ENCODE measurements at places on chromosomes 11 and 22.

- DNase-seq = no peak
Observed at GRCh38 chr11:72475381-72475780, 41.0 kb upstream of the CLPB start.

GRCh38 chr11:93225662-93226061, 27.9 kb upstream of the SLC36A4 start:
- DNase-seq = peak; percentile 61

DNA sequence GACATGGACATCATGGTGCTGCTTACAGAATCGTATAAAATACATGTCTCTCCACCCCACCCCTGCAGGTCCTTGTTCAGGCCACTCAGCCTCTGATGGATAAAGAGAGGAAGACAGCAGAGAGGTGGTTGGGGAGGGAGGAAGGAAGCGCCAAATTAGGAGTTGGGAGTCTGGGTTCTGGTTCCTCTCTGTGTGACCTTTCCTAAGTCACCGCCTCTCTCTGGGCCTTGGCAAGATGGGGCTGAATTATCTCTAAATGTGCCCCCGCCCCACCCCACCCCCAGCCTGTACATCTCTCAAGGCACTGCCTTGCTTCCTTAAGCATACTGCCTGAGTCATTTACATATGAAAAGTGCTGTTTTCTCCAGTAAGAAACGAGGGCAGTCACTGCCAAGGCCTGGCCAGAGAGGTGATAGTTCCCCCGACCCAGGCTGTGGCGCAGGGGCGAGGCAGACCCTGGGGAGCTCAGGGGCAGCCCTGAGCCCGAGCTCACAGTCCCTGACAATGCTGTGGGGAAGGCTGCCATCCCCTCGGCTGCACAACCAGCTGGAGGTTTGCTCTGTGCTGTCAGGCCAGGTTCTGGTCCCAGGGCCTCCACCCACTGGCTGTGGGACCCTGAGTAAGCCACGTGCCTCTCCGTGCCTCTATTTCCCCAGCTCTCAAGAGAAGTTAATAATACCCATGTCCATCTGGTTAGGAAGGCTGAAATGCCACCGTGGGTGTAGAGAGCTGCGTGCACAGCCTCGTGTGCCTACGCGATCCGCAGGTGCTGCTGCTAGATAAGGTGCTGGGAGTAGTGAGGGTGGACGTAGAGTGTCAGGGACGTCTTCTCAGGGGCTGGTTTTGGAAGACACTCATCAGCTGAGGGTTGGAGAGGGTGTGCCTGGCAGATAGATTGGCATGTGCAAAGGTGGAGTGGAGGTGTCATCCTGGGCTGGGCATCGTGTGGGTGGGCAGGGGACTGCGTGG, 55.3 kb downstream of the CACNA1I start:
- DNase-seq = no peak

DNA sequence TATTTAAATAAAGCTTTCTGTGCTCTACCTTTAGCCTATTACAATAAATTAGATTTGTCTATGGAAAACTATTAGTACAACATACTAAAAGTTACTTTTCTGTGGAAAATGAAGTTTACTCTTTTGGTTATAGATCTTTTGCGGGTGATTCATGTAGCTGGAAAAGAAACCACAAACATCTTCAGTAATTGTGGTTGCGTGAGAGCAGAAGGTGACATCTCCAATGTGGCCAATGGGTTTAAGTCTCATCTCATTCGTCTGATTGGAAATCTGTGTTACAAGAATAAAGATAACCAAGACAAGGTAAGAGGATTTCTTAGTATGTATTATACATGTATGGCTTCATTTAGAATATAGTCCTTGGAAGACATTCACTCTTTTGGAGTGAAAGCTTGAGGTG, 68.6 kb downstream of the ATXN10 start:
- DNase-seq = no peak

GRCh38 chr11:133830931-133831907, 14.1 kb downstream of the SPATA19 start:
- DNase-seq = no peak

DNA sequence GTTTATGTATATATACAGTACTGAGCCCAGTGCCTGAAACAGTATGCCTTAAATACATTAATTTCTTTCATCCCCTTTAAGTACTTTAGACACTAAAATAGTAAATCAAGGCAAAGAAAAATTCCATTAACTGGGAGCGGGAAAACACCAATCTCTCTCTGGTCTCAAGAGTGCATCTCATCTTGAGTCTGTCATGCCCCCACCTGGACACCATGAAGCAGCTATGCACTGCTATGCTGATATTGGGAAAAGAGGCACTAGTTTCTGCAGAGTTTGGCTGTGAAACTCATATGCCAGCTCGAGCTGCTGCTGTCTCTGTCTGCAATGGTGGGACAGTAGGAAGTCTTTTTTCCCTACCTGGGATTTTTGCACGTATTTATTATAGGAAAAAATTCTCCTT, 754.4 kb upstream of the RAG2 start:
- DNase-seq = no peak

DNA sequence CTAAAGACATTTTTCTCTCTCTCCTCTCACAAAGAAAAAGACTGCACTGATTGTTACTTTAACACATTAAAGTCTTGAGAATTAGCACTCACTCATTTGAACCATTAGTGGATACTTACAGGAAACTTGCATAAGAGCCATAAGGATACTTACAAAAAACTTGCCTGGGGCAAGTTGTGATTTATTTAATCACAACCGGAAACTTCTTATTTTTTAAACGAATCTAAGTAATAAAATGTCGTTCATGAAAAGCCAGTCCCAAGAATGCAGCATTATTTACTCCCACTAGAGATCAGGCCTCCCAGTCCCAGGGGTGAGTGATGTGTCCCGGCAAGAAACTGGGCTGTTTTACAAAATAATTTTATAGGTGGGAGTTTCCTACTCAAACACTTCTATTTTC, 59.3 kb upstream of the TTC12 start:
- no peak for DNase-seq

- no peak for DNase-seq
Observed at GRCh38 chr11:98561252-98561651, 459.5 kb upstream of the CNTN5 start.

DNA sequence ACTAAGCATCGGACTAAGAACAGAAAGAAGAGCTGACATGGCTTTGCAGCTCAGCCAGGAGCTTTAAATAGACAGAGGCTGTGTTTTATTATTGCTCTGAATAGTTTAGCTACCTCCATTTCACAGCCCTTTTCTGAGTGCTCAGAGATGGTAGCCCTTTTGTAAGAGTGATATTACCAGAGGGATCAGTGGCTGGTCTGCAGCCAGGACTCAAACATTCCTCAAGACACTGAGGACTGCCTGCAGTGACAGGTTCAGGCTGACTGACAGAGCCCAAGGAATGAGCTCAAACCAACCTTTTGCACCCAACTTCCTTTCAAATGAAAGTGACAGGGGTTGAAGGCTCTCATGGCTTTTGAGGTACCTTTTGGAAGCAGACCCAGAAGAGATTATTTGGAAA, 189.0 kb downstream of the DDX10 start:
- DNase-seq = no peak

DNA sequence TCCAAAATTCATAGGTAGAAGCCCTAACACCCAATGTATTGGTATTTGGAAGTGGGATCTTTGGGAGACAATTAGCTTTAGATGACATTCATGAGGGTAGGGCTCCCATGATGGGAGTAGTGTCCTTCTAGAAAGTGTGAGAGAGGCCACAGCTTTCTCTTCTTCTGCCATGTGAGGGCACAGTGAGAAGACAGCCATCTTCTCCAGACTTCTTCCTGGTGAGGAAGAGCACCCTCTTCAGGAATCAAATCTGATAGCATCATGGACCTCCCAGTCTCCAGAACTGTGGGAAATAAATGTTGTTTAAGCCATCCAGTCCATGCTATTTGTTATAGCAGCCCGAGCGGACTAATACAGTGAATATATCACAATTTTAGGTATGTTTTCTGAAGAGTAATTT, 96.9 kb downstream of the CNTN5 start:
- no peak for DNase-seq

GRCh38 chr22:50165436-50166123, 5.0 kb upstream of the PANX2 start:
- no peak for DNase-seq

DNA sequence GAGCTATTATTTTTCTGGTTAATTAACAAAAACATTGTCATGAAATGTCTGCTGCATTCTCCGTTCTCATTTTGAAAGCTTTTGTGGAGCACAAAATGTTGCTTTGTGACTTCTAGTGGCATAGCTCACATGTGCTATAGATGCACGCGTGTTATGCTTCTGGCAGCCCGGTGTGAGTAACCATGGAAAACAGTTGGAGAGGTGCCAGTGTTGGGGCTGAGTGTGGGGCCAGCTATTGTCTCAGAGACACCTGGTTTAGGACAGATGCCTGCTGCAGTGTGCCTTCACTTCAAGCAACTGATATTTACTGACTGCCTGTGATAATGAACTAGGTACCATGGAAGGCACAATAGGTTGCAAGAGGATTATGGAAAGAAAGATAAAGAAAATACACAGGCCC, 760.6 kb downstream of the NTM start:
- no peak for DNase-seq

DNA sequence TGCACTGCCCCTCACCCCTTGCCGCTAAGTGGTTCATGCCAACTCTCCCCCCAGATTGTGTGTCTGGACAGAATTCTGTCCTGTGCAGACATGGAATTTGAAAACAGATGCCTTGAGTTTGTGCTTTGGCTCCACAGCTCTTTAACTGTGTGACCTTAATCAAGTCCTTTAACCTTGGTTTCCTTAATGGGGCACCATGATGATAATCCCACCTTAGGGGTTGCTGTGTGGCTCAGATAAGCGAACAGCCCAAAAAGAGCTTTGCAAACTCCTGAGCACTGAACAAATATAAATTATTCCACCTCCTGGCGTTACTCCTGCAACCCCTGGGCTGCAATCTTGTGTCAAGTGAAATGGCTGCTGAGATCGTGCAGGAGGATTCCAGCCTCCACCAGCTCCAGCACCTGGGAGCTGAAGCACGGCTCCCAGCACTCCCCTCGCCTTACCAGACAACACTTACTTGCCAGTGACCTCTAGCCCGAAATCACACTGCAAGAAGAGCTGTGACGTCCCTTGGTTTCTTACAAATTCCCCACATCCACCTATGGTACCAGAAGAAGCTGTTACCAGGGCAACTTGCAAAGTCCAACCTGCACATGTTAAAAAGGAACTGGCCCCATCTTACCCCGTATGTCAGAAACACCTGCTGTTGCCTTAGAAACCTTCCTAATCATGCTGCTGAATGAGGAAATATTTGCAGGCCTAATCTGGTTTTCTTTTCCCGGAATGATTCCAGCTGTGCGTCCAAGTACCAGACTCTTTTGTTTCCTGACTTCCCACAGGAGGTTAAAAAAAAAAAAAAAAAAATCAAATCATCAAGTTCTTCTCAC, 13.2 kb downstream of the VPS37C start:
- DNase-seq = no peak

- DNase-seq = no peak
Observed at GRCh38 chr22:31569126-31569525, 72.8 kb downstream of the SFI1 start.

GRCh38 chr11:10426475-10426874, 28.6 kb upstream of the AMPD3 start:
- no peak for DNase-seq

GRCh38 chr11:83881428-83881827, 595.3 kb upstream of the CCDC90B start:
- no peak for DNase-seq

- no peak for DNase-seq
Observed at GRCh38 chr11:71484248-71485062, 31.5 kb downstream of the NADSYN1 start.

GRCh38 chr22:17537155-17537554, 26.1 kb upstream of the SLC25A18 start:
- DNase-seq = no peak

DNA sequence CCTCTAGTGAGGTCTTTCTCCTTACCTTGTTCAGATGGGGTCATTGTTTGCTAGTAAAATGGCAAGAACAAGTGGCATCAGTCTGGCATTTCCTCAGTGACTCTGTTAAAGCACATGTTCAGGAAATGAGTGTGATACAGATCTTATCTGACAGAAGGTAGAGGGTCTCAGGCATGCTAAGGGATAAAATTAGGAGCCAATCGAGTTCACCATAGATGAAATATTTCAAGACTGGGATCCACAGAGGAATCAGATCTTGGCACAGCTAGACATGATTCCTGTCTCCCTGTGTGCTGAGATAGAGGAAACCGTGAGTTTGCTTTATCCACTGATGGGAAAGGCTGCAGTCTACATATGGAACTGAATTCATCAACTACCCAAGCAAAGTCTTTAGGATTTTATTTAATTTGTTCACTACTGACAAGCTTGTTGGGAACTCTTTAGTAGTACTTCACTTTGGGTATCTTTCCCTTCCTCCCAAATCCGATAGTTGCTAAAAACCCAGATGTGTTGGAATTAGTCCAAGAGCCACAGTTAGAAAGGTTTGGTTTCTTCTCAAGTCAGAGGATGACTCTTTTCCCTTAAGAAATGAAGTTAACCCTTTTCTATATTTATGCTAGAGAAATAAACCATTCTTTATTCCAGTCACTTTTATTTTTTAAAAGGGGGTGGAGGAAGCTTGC, 18.4 kb downstream of the FAM118B start:
- DNase-seq = no peak

GRCh38 chr11:86620891-86621521, 51.4 kb downstream of the ME3 start:
- DNase-seq = no peak

GRCh38 chr11:104679258-104679657, 219.0 kb downstream of the CASP12 start:
- no peak for DNase-seq

GRCh38 chr11:102306817-102307726, 10.2 kb upstream of the BIRC3 start:
- DNase-seq = no peak

- DNase-seq = no peak
Observed at GRCh38 chr11:122717264-122717867, 61.8 kb downstream of the UBASH3B start.

DNA sequence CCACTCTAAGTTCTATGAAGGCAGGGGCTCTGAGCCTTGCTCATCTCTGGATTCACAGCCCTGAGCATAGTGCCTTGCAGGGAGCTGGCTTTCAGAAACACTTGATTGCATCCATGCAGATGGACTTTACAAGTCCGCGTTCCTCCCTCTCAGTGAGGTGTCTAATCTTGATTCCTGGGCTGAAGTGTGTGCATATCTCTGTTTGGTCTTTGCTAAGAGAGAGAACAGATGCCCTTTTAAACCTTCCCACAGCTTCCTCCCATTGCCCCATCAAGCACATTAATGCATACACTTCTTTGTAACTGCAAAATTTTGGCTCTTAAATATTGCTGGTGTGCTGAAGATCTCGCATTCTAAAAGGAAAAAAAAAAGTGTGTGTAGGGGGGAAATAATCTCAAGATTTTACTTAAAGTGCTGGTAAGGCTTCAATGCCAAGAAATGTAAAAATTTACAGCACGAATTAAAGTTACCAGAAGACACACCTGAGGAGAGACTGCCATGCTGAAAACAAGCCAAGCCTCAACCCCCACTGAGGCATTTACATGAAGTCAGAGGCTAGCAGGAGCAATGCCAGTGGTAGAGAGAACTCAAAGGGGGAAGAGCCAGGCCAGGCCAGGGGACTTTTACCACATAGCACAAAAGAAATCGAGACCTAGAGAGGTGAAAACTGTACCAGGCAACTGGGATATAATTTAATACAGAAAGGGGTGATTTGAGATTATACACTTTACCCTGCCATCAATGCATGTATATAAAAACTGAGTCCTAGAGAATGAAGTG, 492.1 kb downstream of the SOX6 start:
- DNase-seq = no peak

Measured in hippocampal formation (tissue), 2 donors.